ENCODE measurements at places on chromosomes 6 and 20.

DNA sequence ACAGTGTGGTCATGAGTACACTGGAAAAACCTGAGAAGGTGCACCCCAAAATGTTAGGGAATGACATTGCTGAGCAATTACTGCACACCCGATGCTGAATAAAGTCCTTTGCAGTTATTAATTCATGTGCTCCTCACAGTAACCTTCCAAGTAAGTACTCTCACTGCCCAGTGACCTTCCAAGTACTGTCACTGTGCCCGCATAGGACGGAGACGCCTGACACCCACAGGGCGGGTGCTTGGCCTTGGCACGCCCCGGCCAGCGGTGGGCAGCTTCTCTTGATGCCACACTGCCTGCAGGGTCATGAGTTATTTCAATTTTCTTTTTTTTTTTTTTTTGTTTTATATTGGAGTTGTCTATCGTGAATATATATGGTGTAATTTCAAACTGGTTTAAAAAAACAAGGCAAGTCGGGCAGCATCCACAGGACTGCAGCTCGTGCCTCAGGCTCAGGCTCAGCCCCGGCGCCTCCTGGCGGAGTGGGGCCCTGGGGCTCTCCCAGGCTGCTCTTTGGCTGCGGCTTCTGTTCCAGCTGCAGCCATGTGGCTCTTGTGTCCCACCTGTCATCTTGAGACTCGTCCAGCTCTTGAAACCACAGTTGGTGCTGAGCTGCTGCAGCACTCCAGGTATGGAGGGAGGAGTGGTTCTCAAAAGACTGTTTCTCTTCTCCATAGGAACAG lies 27.0 kb downstream of the PNLDC1 start:
- DNase-seq = peak; percentile 57

GRCh38 chr20:11582060-11582459 lies 335.6 kb upstream of the BTBD3 start:
- DNase-seq = no peak

- DNase-seq = no peak
These were observed 577.7 kb downstream of the HAO1 start for GRCh38 chr20:7362601-7363000.

DNA sequence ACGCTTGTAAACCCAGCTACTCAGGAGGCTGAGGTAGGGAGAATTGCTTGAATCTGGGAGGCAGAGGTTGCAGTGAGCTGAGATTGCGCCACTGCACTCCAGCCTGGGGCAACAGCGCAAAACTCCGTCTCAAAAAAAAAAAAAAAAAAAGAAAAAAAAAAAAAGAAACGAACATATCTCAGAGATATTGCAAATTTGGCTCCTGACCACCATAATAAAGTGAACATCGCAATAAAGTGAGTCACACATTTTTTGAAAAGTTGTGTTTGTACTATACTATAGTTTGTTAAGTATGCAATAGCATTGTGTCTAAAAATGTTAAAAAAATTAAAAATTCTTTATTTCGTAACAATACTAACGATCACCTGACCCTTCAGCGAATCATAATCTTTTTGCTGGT lies 13.3 kb downstream of the RSPH9 start:
- DNase-seq = no peak

- DNase-seq = no peak
These were observed 78.3 kb downstream of the MAP7 start for GRCh38 chr6:136471922-136472321.

GRCh38 chr6:52620906-52621190 lies 44.0 kb upstream of the TRAM2 start:
- no peak for DNase-seq

- no peak for DNase-seq
These were observed 105.8 kb upstream of the ADGRF1 start for GRCh38 chr6:47147836-47148344.

GRCh38 chr6:29845405-29846006 lies 17.9 kb downstream of the HLA-G start:
- DNase-seq = no peak

GRCh38 chr6:26556263-26557070 lies 18.3 kb downstream of the HMGN4 start:
- peak; percentile 72 for DNase-seq

- DNase-seq = peak; percentile 57
These were observed 5.9 kb downstream of the TMEM63B start for GRCh38 chr6:44133003-44133931.

- no peak for DNase-seq
These were observed 352.5 kb downstream of the CD83 start for GRCh38 chr6:14470101-14470500.

DNA sequence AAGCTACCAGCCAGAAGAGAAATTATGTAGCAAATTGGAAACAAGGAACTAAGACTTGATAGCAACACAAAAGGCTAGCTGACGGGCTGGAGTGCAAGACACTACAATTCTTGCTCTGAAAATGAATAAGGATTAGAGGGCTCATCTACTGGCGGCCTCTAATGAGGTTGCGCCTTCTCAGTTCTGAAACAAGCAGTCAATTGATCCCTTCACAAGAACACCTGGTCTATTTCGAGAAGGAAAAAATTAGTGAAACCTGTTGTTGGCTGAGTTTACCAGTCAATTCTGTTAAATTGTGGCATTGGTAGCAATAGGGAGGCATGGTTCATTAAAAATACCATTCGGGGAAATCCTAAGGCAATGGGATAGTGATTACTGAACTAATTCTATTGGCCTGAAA lies 74.8 kb upstream of the JARID2 start:
- no peak for DNase-seq

- DNase-seq = no peak
These were observed 368.0 kb downstream of the QKI start for GRCh38 chr6:163782436-163783003.

GRCh38 chr6:125882243-125882642 lies 74.3 kb upstream of the HINT3 start:
- DNase-seq = no peak

DNA sequence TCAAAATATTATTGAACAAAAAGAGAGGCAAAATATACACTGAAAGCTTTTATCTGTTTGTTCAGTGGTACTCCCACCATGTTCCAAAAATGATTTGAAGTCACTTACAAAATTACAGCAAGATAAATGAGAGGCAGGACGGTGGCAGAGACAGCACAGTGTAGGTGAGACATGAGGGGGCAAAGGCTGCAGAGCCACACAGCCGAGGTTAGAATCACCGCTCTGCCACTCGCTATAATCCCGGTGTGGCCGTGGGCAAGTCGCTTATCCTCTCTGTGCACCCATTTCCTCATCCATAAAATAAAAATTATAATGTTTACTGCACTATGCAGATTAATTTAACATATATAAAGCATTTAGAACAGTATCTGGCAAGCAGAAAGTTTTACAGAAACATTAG lies 140.1 kb upstream of the BEND6 start:
- no peak for DNase-seq

DNA sequence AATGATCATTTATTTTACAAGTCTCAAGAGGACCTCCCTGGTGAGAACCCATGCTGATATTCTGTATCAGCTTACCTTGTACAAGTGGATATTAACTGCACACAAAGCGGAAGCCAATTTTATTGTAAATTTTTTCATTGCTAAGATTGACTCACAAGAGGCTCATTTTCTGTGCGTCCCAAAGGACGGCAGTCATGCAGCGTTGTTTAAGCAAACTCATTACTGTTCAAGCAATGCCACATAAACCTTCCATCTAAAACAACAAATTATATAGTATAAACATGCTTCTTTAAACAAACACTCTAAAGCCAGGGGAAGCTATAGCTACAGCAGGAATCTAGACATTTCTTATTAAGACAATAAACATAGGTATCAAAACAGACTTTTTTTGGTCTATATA lies 575.3 kb downstream of the FRK start:
- DNase-seq = peak; percentile 2

- no peak for DNase-seq
These were observed 214.2 kb downstream of the SYNDIG1 start for GRCh38 chr20:24683676-24684075.

- DNase-seq = no peak
These were observed 39.6 kb downstream of the PDSS2 start for GRCh38 chr6:107419733-107420132.

- DNase-seq = no peak
These were observed 120.4 kb downstream of the PHACTR3 start for GRCh38 chr20:59724457-59725366.

DNA sequence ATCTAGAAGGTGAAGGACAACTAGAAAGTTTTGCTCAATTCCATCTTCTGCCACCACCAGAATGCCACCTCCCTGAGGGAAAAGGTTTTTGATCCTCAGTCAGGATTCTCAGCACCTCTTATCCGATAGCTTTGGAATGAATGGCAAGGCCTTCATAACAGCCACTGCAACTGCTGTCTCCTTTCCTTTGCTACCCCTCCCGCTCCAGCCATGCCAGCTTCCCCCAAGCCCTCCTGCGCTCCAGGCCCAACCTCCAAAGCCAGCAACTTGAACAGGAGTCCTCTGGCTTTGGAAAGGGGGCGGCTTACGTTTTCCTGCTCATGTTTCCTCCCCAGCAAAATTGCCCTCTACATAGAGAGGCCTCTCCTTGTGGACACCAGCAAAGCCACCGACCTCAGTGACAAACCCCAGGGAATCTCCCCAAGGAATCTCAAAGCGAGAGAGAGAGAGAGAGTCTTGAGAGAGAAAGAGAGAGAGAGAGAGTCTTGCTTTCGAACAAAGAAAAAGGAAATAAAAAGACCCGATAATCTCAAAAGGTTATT lies 420 bp upstream of the BTN2A1 start:
- peak; percentile 18 for DNase-seq

DNA sequence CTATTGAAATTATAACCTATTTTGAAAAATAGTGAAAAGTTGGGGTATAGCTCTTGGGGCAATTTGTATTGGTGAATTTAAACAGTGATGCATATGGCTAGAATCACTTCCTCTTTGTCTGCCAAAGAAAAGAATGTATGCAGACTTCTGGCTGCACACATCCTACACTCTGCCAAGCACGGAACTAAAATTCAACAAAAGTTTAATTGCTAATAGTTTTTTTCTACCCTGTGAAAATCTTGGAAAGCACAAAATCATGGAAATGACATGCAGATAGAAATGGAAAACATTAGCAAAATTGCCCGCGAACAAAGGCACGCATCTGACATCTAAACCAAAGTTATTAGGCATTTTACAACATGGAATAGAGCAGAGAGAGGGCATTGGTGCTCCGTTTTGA lies 106.4 kb upstream of the PDE10A start:
- no peak for DNase-seq

GRCh38 chr20:19815553-19815991 lies 57.5 kb downstream of the RIN2 start:
- no peak for DNase-seq

GRCh38 chr20:10560686-10561085 lies 113.1 kb downstream of the JAG1 start:
- DNase-seq = no peak

- DNase-seq = no peak
These were observed 9.4 kb upstream of the ZBTB46 start for GRCh38 chr20:63840405-63840828.

DNA sequence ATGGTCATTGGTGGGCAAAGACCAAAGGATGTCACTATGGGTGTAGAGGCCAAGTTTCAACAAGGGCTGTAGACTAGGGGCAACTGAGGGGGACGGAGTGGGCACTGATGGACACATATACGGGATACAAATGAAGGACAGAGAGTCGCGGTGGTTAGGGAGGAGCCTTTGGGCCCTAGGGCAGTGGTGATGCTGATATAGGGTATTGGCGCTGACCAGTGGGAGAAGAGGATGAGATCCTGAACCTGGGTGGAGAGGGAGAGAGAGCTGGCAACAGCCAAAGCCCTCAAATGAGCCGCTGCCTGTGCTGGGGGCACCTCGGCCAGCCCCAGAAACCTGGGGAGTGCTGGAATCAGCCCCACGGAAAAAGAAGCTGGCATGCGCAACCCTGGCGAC lies 1.6 kb downstream of the CDH22 start:
- DNase-seq = no peak

DNA sequence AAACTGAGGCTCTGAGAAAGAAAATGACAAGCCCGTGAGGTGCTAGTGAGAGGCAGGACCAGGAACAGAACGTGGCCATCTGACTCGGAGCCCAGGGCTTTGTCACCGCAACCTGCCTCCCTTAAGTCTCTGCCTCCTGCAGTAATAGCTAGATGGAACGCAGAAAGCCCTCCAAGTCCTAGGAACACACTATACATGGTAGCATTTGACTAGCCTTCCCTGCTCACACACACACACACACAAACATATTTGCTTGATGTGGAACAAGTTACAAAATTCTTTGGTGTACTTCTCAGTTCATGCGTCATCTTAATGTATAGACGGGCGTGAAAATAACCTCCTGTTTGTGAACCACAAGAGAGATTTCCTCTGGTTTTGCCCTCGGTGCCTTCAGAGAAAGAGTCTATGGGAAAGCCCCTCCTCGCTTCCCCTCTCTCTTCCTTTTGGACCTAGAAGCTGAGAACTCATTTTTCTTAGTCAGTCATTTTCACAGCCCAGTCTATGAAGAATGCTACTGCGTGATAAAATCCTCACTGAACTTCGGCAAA lies 38.8 kb downstream of the C6orf52 start:
- DNase-seq = no peak

GRCh38 chr6:132007474-132008190 lies 56.5 kb upstream of the CCN2 start:
- no peak for DNase-seq

DNA sequence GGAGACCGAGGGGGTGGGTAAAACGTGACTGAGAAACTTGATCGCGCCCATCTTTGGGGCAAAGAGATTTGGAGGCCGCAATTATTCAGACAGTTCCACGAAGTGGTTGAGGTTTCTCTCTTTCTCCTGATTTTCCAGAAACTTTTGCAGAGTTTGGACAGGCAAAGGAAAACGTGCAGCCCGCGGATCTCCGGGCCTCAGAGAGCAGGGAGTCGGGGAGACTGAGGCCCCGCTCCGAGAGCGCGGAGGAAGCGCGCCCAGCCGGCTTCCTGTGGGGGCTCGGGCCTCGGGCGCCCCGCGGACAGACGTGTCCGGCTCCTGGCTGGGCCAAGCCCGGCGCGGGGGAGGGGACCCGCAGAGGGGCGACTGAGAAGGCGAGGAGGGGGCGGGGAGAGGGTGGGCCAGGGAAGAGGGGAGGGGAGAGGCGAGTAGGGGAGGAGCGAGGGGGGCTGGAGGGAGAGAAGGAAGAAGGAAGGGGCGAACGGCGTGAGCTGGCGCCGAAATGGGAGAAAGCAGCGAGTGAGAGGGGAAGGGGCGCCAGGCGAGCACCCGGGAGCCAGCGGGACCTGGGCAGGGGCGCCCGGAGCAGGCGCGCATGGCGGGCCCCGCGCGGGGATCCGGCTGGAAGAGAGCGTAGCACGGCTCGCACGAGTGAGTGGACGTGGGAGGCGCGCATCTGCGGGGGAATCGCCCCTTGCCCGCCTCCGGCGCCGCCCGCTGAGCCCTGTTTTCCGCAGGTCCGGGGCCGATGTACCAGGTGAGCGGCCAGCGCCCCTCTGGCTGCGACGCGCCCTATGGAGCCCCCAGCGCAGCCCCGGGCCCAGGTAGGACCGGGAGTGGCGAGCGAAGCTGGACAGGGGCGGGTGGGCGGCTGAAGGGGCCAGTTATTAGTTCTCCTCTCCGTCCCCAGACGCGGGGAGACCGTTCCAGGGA lies at the start of gene MDFI:
MDFI (plus strand) TSS at position 467 of the 933 bp plus-strand sequence; CDS start at position 749, 282 bp downstream.
- DNase-seq = no peak

DNA sequence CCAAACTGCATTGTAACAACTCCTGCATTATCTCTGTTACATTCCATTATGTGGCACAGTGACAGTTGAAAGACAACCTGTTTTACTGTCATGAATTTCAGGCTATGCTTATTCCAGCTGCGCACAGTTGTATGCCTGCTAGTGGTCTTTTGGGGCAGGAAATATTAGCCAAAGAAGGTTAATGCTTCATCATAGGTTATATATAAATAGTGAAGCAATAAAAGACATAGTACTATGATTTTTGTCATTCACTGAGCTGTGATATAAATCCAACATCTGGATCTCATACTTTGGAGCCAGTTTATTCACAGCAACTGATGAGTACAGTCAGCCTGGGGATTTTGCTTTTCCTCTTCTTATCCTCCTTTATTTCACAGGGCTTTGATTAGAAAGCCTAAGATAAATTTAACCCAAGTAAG lies 55.6 kb downstream of the FILIP1 start:
- no peak for DNase-seq
